Activated T-helper 1 cell treated with anti-CD3 and anti-CD28 coated beads, Interleukin-12 subunit alpha, Interleukin-12 subunit beta, Interleukin-2, Interleukin-4 antibody, amounts not matched to agents 30 ng/mL and 10 ng/mL and 1 ng/mL, durations not matched to agents 14 hours and 24 hours and 36 hours (primary cell): ENCODE measurements at places on chromosomes 13 and 19. TPM values are rescaled to one million over a fixed set of nuclear protein-coding genes. Genes with fewer than 3 reads are reported as not detected.

The PSMD8 gene
- 292 and 298 TPM in 2 replicates for total RNA-seq

The ZNF585A gene
- 1.2 and 2.6 TPM in 2 replicates for total RNA-seq

GRCh38 chr19:32241932-32242710 lies 103.3 kb upstream of the ZNF507 start:
- H3K27me3 ChIP-seq, result peaks cover 2% of the 10 kb centered on the region
- H3K4me1 ChIP-seq, result no peaks in the 10 kb centered on the region
- no peak overlapping the region for H3K27ac ChIP-seq
- H3K4me3 ChIP-seq, result no peak overlapping the region
- H3K36me3 ChIP-seq, result no peaks in the 10 kb centered on the region

DNA sequence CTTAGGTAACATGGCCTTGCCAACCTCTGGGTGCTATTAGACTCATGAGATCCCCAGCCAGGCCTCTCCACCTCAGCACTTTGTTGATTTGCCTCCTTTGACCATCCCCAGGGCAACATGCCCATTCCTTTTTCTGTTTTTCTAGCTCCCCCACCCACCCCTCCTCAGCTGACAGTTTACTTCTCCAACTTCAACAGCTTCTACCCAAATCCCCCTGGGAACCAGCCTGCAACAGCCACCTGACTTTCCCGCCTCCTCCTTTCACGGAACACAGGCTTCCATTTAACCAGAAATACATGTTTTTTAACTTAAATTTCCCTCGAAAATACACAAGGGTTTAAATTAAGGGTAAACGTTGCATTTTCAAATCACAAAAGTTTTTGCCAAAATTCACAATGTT lies 117.3 kb downstream of the DLEU7 start:
- no peak overlapping the region for H3K4me3 ChIP-seq
- DNase-seq, result no peak
- H3K36me3 ChIP-seq, result no peaks in the 10 kb centered on the region

DNA sequence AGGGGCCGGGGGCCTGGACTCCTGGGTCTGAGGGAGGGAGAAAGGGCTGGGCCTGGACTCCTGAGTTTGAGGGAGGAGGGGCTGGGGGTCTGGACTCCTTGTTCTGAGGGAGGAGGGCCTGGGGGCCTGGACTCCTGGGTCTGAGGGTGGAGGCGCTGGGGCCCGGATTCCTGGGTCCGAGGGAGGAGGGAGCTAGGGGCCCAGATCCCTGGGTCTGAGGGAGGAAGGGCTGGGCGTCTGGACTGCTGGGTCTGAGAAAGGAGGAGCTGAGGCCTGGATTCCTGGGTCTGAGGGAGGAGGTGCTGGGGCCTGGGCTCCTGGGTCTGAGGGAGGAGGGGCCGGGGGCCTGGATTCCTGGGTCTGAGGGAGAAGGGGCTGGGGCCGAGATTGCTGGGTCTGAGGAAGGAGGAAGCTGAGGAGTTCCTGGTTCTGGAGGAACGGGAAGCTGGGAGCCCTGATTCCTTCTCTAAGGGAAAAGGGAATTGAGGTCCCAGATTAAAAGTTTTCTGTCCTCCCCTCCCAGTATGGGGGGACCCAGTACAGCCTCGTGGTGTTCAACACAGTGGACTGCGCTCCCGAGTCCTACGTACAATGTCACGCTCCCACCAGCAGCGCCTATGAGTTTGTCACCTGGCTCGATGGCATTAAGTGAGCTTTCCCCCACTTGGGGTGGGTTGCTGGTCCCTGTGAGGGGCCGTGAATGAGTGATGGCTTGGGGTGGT lies 721 bp downstream of the MED25 start:
- H3K27ac ChIP-seq, result peak overlapping the region; percentile 93
- peak overlapping the region; percentile 94 for H3K4me3 ChIP-seq
